ENCODE measurements at places on chromosomes 3 and 15.

DNA sequence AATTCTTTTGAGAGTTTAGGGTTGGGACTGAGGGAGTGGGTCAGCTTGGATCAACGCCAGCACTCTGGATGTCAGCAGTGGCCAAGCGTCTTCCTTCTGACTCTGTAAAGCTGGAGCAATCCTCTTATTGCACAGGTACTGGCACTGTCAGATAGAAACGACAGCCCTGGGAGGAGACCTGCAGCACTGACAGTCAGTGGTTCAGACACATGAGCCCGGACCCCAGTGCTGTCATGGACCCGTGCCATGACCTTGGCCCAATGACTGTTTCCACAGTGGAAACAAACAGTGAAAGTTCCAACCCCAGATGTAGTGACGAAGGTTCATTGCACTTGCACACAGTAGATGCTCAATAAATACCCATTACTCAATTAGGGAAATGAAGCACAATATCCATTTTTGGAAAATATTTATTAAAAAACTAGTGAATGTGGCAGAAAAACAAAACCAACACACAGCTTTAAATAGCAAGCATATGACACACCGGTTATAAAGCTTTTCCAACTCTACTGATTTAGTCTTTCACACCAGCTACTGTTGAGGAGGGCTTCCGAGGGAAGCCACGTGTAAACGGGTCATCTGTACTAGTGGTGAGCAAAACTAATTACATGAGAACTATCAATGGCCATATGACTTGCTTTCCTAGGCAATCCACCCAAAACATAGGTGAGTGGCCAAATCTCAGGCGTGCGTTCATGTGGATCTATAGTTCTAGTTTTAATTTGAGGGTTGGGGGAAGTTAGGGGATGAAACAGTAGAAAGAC is 22.1 kb downstream of the SIAH2 start:
- no peak for DNase-seq

- DNase-seq, result no peak
Measured at GRCh38 chr15:47542312-47542989, 174.9 kb upstream of the SEMA6D start.

GRCh38 chr3:25025236-25025635 is 402.8 kb upstream of the RARB start:
- no peak for DNase-seq

GRCh38 chr15:78909791-78910228 is 35.0 kb downstream of the CTSH start:
- no peak for DNase-seq
